Muscle of arm (tissue), 14 donors: ENCODE measurements at places on chromosomes 3 and 15.
A peak's percentile ranks its signal among the peaks of the same experiment; 100 is the strongest.

GRCh38 chr3:11300970-11301369 lies 28.8 kb downstream of the ATG7 start:
- no peak for DNase-seq

DNA sequence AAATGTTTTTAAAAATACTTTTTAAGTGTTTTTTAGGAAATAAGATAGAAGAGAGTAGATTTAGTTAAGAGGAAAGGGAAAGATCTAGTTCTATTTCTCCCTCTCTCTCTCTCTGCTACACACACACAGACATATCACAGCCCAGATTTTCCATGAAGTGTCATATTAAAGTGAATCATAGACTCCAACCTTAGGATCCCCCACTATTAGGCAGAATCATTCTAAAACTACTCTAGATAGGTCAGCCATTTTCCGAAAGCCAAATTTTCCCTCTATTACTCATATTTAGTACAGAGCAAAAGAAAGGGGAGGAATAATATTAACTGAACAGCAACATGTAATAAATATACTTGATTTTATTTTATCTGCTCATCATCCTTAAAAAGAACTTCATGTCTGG lies 45.1 kb upstream of the RSL24D1 start:
- no peak for DNase-seq

GRCh38 chr3:104855702-104856101 lies 511.0 kb upstream of the ALCAM start:
- DNase-seq, result no peak

- DNase-seq, result peak; percentile 73
Observed at GRCh38 chr3:131396170-131396569, 14.6 kb downstream of the NUDT16 start.

GRCh38 chr15:65363306-65363705 lies 14.5 kb downstream of the IGDCC3 start:
- DNase-seq, result no peak

DNA sequence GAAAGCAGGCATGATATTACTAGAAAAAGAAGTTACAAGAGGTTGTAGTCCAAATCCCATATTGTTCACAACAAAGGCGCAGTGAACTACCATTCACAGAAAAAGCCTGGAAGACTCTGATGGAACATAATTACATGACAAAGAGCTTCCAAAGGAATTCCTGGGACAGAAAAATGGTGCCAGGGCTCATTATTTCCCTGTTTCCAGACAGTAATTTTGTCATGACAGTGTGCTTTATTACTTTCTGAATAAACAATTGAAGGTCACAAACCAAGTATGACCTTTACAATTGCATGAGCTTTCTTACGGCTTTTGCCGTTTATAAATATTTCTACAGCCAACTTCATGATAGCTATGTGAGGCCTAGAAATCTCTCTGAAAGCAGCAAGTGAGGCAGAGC lies 61.0 kb downstream of the CYFIP1 start:
- DNase-seq, result no peak

- no peak for DNase-seq
Observed at GRCh38 chr15:101694261-101694660, 30.0 kb downstream of the TARS3 start.

DNA sequence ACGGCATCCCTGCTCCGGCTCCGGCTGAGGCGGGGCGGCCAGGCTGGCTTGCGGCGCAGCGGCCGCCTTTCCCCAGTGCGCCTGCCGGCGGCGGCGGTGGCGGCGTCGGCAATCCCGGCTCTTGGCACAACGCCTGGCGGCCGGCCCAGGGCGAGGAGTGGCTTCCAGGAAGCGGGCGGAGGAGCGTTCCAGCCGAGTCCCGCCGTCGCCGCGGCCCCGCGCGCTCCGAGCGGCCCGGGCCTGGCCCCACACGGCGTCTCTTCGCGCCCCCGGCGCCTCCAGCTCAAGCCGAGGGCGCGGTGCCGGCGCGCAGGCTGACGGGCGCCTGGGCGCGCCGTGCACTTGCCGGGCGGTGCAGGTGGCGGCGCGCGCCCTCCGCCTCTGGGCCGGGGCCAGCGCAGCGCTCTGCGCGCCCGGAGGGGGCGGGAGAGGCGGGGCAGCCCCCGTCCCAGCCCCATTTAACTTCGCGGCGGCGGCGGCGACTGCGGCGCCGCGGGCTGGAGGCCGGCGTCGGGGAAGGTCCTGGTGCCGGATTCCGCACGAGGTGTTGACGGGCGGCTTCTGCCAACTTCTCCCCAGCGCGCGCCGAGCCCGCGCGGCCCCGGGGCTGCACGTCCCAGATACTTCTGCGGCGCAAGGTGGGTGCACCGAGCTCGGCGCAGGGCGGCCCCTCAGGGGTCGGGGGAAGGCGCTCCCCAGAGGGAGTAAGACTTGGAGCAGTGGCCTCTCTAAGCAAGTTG lies at the start of gene ADAMTSL3:
TSS of gene ADAMTSL3 (plus strand) at position 485 of the 740 bp plus-strand sequence. CDS start 1,639 bp downstream, outside the sequence.
- peak; percentile 55 for DNase-seq

GRCh38 chr3:13346481-13347389 lies 73.4 kb downstream of the NUP210 start:
- no peak for DNase-seq

GRCh38 chr3:57646723-57647122 lies 46.2 kb downstream of the DENND6A start:
- DNase-seq, result peak; percentile 31

GRCh38 chr3:145959457-145960088 lies 201.4 kb downstream of the PLOD2 start:
- DNase-seq, result no peak

DNA sequence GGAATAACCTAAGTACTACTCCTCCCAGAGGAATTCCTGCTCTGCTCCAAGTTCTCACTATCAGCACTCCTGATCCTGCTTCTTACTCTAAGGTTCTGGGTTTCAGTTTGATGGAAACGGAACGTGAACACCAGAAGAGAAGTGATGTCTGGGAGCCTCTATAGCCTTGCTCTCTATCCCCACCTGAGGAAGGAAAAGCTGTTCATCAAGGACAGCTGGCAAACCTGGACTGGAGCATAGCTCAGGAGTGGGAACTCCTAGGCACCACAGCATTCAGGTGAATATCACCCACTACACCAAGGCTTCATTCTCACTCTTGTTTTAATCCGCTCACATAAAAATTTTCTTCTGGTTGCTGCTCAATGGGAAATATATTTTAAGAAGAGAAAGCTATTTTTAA lies 13.0 kb upstream of the CADPS start:
- DNase-seq, result no peak

GRCh38 chr3:169390271-169390670 lies 273.2 kb downstream of the MECOM start:
- no peak for DNase-seq

DNA sequence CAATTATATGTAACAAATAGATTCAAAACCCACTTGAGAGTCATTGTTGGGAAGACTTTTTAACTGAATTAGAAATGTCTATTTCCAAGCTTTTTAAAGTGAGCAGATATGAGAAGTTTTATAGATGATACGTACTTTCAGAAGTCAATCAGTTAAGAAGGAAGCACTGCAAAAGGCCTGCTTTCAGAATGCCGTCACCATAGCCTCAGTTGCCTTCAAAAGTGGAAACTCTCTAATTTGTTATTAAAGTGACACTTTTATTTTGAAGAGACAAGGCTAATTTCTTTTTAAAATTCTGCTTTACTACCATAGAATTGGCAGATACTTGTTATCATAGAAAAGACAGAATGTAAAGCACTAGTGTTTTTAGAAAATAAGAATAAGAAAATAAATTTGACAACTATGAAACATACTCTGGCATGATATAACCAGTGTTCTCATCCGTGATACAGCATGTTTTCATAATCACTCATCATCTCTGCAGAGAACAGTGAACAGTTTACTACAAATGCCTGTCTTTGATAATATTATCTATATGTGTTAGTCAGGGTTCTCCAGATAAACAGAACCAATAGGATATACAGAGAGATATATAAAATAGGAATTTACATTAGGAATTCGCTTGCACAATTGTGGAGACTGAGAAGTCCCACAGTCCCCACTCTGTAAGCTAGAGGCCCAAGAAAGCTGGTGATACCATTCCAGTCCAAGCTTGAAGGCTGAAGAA lies 7.0 kb upstream of the PLD1 start:
- no peak for DNase-seq

DNA sequence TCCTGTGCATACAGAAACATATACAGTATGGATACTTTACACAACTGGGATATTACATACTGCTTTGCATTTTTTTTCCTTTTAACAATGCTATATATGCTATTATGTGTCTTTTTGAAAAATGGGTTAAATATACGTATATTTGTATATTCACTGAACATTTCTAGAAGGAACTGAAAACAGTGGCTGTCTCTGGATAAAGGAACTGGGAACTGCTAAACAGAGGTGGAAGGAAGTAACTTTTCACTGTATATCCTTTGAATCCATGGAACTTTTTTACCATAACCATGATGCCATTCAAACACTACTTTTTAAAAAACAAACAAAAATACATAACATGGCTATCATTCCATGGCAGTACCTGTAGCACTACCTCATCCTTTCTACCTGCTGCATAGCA lies 1.8 kb downstream of the MTFMT start:
- no peak for DNase-seq

DNA sequence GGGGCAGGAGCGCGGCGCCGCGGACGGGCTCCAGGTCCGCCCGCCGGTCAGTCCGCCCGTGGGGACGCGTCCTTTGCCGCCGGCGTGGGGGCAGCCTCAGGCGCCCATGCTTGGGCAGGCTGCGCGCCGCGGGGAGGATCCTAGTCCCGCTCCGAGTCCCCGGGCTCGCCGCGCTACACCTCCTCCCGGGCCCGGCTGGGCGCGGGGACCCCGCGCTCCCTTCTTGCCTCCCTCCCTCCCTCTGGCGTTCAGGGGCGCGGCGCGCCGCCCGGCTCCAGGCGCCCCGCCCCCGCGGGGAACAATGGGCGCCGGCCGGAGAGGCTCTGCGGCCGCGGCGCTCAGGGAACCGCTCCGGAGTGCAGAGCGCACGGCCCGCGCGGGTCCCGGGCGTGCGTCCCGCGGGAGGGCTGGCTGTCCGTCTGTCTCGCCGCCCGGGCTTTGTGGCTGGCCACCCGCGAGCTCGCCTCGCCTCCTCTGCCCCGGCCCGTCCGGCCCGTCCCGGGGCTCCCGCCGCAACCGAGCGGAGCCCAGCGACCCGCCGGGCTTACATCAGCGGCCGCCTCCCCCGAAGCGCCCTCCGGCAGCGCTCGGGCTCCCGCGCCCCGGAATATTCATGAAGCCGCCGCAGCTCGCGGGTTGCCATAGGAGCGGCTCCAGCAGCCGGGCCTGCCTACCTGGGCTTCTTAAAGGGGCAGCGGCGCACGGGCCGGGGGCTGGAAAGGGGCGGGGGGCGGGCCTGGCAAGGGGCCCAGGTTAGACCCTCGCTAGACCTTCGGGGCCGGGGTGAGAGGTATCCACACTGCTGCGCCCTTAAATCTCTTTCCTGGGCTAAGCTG lies at the start of gene HCN4:
TSS of gene HCN4 (minus strand) at position 658 of the 836 bp plus-strand sequence. CDS start 688 bp downstream, outside the sequence.
- DNase-seq, result no peak

GRCh38 chr3:55327131-55327920 lies 159.8 kb downstream of the WNT5A start:
- DNase-seq, result no peak

- no peak for DNase-seq
Observed at GRCh38 chr15:36982430-36982829, 117.9 kb downstream of the MEIS2 start.

DNA sequence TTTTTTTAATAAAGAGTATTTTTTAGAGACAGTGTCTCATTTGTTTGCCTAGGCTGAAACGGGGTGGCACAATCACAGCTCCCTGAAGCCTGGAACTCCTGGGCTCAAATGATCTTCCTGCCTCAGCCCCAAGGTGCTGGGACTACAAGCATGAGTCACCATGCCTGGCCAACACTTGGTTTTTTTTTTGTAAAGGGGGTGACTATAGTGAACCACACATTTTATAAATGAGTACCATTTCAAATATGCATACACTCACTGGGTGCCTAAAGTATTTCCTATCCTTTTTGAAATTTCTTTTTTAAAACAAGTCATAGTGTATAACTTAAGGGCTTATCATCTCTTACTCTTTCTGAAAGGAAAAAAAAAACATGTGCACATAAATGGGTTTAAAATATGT lies 325.2 kb upstream of the MEIS2 start:
- DNase-seq, result no peak

DNA sequence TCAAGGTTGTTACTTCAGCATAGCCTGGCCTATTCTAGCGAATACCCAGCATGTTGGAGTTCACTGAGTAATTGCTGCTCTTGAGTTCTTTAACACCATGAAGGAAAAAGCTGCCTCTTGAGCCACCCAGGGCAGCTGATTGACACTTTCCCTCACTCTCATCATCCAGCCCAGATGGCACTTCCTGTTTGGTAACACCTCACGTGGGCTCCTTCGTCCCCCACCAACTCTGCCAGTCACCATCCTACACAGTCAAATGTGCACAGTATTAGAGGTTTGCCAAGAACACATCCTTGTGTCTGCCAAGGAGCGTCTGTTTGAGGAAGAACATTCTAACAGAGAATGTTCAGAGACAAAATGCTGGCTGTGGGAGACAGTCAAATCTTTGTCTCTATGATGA lies 266.3 kb downstream of the RPLP1 start:
- no peak for DNase-seq

DNA sequence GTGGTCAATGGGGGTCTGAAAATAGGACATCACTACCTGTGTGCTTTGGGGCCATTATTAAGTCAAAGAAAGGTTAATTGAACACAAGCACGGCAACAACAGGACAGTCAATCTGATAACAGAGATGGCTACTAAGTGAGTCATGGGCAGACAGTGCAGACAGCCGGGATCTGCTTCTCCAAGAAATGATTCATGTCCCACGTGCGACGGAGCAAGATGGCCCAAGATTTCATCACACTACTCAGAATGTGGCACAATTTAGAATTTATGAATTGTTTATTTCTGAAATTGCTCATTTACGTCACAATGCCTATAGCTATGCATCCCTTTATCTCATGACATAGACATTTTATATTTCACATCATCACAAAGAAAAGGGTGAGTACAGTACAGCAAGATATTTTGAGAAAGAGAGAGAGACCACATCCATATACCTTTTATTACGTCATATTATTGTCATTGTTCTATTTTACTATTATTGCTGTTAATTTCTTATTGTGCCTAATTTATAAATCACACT lies 770.6 kb upstream of the NR2F2 start:
- DNase-seq, result no peak

DNA sequence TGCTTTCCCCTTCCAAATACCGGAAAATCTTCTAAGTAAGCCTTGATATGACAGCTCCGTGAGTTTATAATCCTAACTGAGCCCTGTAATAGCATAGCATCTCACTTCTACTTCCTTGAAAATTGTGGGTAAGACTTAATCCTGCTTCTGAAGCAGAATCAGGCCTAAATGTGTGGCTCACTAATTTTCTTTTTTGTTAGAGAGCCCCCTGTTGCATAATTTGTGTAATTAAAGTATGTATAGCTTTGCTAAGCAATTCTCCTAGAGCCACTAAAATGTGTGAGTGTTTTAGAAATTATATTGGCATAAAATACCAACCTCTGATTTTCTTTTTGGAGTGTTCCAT lies 304.4 kb downstream of the FGF12 start:
- no peak for DNase-seq

GRCh38 chr3:15859507-15860013 lies 61.8 kb upstream of the ANKRD28 start:
- peak; percentile 79 for DNase-seq
